ENCODE measurements at places on chromosomes 6 and 20.

- DNase-seq = no peak
Measured at GRCh38 chr6:29131691-29132090, 23.8 kb downstream of the OR2J3 start.

GRCh38 chr6:91523511-91523910 lies 936.6 kb upstream of the MAP3K7 start:
- no peak for DNase-seq

- DNase-seq = peak; percentile 19
Measured at GRCh38 chr6:107618672-107619071, 128.8 kb downstream of the SOBP start.

GRCh38 chr6:13485923-13486562 lies 1.4 kb downstream of the GFOD1 start:
- peak; percentile 23 for DNase-seq

DNA sequence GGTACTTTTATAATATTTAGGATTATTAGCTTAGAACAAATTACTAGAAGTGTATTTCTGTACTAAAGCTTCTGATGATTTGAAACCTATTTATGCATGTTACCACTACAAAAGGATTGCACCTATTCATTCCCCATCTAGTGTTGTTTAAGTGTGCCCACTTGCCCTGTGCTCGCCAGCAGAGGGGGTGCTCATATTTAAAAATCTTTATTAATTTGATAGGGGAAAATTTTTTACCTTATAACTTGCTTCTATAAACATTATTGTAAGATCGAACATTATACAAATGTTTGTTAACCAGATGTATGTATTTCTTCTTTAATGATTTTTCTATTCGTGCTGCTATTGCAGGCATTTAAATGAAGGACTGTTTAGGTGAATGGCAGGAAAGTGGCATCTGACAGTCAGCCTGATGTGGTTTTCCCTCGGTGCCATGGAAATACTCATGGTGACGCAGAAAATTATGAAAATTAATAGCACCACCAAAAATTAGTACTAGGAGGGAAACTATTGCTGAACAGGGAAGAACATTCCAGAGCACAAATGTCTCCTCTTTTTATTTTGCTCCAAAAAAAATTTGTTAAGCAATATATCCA lies 44.1 kb upstream of the FNDC1 start:
- DNase-seq = no peak

All from stimulated activated CD8-positive, alpha-beta memory T cell treated with anti-CD3 and anti-CD28 coated beads, Interleukin-2, amount 100 ng/mL, for 48 hours (primary cell).